BE2C (cell line): ENCODE measurements at places on chromosomes 7 and 10.

GRCh38 chr10:47116445-47116844, 183.6 kb upstream of the GDF10 start:
- DNase-seq, result no peak

DNA sequence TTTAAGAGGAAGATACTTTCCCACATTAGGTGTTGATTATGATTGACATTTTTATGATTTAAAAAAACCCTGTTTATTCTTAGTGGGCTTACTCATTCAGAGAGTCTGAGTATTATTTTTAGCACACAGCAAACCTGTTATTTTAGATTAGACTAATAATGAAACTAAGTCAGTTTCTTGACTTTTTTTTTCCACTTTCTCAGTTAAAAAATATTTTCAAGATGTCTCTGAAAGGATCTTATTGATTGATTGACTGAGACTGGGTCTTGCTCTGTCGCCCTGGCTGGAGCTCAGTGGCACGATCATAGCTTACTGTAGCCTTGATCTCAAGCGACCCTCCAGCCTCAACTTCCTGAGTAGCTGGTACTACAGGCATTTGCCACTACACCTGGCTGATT, 20.4 kb upstream of the INPP5F start:
- no peak for DNase-seq

DNA sequence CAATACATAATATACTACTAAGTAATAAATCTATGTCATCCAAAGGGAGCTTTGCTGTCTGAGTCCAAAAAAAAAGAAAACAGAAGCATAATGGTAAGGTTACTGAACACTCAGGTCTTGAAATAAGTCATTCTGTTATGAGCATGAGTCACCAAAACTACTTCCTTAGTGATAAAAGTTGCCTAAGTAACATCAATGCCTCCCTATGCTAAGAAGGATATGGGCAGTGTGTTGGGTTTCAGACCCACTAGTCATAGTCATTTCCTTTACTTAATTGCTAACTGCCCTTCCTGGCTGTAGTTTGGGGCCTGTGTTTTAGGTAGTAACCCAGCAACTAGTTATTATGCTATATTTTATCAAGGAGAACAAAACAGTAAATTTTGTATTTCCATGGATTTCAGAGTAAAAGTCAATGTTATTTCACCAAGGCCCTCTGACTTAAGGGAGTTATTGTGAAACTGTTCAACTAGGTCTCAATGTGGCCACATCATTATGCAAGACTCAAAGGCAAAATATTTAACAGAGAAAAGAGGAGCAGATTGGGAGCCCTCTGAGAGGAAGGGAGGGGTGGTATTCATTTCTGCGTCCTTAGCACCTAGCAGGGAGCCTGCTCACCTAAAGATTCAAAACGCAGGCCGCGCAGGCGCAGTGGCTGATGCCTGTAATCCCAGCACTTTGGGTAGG, 11.7 kb upstream of the VIM start:
- no peak for DNase-seq

- no peak for DNase-seq
These were observed 164.7 kb downstream of the C1GALT1 start for GRCh38 chr7:7347045-7347444.

- DNase-seq, result no peak
These were observed 306.2 kb downstream of the BICC1 start for GRCh38 chr10:58818900-58819299.

GRCh38 chr10:132429281-132430230, 32.6 kb downstream of the PWWP2B start:
- no peak for DNase-seq

GRCh38 chr10:18087355-18087754, 52.9 kb upstream of the CACNB2 start:
- DNase-seq, result no peak

DNA sequence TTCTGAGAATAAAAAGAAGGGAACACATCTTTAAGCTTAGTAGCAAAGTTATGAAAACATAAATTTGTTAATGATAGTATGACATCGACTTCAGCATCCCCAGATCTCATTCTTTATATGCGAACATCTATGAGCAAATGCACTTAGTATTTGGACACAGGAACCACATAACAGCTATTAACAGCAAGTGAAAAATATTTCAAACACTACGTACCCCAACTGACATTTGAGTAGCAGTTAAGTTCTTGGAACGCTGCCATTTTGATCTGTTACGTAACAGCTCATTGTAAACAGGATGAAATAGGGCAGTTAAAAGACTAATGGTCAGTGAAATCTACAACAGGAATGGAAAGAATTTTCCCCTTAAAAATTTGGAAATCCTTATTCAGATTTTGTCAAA, 428.9 kb downstream of the TNS3 start:
- no peak for DNase-seq

- no peak for DNase-seq
These were observed 336.3 kb downstream of the PPP1R3A start for GRCh38 chr7:113582471-113582870.

DNA sequence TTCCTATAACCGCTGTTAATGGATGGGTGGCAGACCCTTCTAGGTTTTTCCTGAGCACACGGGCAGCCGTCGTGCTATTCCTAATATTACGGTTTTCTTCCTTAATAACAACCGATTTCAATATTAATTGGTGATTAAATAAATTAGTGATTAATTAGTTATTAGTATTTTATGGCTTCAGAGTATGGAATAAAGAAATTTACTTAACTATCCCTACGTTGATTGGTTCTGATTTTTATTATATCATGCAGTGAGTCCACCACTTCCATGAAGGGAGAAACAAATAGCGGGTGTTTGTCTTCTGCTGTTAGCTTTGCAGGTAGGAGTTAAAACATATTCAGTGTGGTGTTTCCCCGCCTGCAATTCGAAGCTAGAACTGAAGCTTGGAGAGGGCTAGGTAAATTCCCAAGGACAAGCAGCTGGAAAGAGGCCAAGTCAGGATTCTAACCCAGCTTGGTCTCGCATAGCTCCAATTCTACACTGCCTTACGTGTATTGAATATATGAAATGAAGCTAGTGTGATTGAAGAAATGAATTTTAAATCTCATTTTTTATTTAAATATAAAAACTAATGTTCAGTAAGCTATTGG, 928 bp upstream of the CSTF2T start:
- no peak for DNase-seq

- no peak for DNase-seq
These were observed 216.7 kb upstream of the NPVF start for GRCh38 chr7:25444991-25445390.

- DNase-seq, result peak; percentile 96
These were observed 42.2 kb upstream of the HSPB1 start for GRCh38 chr7:76260171-76260703.

DNA sequence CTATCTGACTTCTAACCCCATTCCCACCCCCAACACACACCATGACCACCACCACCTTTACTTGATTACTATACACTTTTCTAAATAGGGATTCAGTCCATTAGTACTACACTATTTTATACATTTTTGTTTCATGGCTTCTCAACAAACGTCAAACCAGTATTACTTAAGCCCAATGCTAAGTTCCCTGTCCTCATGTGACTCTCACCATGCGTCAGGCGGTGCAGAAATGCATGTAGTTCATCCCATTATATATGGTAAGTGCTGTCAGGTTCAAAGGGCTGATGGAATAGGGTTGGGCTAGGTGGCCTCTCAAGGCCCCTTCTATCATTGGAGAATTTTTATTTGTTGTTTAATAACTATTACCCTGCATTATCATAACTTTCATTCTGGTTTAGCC, 19.5 kb upstream of the VPS41 start:
- DNase-seq, result no peak

- DNase-seq, result no peak
These were observed 17.1 kb upstream of the STK17A start for GRCh38 chr7:43565786-43566185.

DNA sequence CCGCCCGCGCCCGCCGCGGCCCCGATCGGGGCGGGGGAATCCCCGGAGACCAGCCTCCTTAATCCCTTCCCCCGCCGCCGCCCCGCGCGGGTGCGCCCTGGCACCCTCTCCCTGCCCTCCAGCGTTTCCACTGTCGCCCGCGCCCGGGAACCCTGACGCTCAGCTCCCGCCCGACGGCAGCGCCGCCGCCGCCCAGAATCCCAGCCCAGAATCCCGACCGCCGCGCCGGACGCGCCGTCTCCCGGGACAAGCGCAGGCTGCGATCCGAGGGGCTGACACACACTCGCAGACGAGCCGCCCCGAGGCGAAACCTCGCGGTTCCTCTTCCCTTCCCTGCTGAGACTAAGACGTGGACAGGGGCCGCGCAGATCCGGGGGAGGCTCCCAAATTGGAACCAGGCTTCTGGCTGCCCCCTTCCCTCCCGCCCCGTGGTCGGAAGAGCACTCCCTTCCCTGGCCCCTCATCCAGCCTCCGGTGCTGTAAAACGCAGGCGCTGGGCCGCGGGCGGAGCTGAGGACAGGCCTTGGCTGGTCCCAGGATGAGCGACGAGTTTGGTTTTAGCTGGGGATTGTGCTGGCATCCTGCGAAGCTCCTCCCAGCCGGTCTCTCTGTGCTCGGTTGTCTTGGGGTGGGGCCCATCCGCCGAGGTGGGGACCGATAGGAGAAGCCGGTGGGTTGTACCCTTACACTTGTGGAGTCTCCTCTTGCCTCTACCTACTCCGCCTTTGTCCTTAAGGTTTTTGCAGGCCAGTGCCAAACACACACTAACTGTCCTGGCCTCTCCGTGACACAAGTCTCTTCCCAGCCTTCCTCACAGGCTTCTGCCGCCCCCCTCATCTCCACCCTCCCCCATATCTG, 1.1 kb downstream of the MARVELD1 start:
- peak; percentile 62 for DNase-seq
